ENCODE measurements at places on chromosomes 16 and 17.

DNA sequence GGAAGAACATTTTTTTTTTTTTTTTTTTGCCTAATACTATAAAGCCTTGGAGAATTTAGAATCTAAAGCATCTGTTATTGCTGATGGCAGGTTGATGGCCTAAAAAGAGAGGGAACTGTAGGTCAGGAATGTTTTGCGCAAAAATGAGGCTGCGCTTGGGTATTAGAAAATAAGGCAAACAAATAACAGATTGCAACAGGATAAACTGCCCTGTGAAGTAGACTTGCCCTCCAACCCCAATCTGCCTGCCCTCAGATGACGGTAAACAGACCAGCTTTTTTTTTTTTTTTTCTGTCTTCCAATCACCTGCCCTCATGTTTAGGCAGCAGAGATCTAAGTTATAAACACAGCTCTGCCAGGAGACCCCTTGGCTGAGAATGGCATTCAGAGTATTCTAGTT is 3.8 kb upstream of the DHX8 start:
- DNase-seq = no peak

- DNase-seq = no peak
Observed at GRCh38 chr17:56881685-56882295, 32.1 kb downstream of the TRIM25 start.

GRCh38 chr17:38916771-38917170 is 8.6 kb upstream of the LASP1NB start:
- DNase-seq = no peak

- no peak for DNase-seq
Observed at GRCh38 chr17:29713626-29714025, 90.9 kb upstream of the CORO6 start.

GRCh38 chr17:11869680-11870394 is 127.4 kb downstream of the ZNF18 start:
- no peak for DNase-seq

DNA sequence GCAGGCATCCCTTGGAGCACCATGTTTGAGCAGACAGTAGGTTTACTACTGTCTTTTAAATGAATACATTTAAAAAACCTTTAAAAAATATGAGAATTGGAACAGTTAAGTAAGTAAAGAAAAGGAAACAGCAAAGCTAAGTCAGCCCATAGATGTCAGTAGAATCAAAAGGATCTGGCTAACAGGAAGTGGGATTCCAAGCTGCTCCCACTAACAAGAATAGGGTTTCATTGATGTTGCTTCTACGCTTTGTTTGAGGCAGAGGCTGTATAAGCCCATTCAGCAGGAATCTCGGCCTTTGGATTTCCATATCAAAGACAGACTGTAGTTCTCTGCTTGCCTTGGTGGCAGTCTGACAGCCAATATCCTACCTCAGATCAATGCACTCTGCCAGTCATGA is 122.9 kb upstream of the ELAC2 start:
- no peak for DNase-seq

GRCh38 chr16:75345711-75346110 is 87.6 kb downstream of the CFDP1 start:
- no peak for DNase-seq

DNA sequence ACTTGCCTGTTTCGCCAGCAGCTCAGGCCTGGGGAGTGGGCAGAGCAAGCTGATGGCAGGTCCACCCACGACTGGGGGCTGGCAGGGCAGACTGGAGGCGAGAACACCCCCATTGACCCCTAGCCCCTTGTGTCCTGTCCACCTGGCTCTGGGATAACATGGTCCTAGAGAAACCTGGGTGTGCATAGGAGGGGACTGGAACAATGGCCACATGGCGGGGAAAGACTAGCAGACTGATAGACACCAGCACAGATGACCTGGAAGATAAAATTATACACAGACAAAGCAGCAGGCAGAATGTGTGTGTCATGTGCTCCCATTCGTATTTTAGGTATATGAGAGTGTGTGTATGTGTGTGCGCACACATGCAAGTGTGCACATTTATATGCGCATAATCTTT is 23.5 kb downstream of the NUBP1 start:
- DNase-seq = no peak

- no peak for DNase-seq
Observed at GRCh38 chr17:5558815-5559785, 25.2 kb downstream of the NLRP1 start.

- DNase-seq = no peak
Observed at GRCh38 chr16:1208239-1208830, 16.7 kb downstream of the TPSG1 start.

DNA sequence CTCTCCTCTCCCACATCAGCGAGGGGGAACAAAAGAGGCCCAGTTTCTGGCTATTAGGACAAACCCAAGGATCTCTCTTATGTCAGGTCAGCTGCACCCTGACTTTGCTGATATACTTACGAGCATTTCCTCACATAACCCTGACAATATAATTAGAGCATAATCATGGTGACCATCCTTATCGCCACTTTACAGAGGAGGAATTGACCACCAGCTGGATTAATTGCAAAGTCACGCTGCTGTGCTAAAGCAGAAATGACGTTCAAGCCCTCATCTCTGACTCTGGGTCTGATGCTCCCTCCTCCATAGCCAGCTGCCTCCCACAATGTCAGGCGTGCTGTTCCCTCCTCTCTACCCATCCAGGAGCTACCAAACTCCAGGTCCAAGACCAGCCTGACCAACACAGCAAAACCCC is 42.6 kb downstream of the TRARG1 start:
- DNase-seq = no peak

GRCh38 chr17:30477774-30478115 is 537 bp downstream of the GOSR1 start:
- peak; percentile 45 for DNase-seq

DNA sequence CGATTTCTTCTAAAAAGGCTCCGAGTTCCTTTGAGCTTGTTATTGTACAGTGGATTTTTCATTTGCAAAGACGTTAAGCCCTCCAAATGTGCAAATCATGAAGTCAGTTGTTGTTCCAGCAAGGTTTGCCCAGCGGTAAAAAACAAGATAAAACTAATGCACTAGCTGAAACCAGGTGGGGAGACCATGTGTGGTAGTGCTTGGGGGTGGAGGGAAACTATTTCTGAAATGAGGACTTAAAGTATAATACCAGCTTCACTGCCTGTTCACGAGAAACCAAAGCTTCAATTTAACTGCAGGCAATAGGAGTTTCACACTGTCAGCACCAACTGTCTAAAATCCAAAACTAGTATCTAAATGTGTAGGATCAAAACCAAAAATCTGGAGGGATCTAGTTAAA is 22.3 kb downstream of the SMARCE1 start:
- DNase-seq = no peak

GRCh38 chr16:52861614-52862022 is 191.1 kb downstream of the CHD9NB start:
- no peak for DNase-seq

- DNase-seq = peak; percentile 98
Observed at GRCh38 chr17:83051396-83052240, 27.8 kb upstream of the METRNL start.

- DNase-seq = peak; percentile 47
Observed at GRCh38 chr17:81200695-81201580, 21.8 kb downstream of the CEP131 start.

- DNase-seq = peak; percentile 30
Observed at GRCh38 chr17:32007463-32008298, 498 bp downstream of the LRRC37B start.

- DNase-seq = no peak
Observed at GRCh38 chr17:72700226-72700625, 392.3 kb downstream of the SLC39A11 start.

GRCh38 chr16:72612256-72612655 is 435.7 kb downstream of the ZFHX3 start:
- DNase-seq = no peak

DNA sequence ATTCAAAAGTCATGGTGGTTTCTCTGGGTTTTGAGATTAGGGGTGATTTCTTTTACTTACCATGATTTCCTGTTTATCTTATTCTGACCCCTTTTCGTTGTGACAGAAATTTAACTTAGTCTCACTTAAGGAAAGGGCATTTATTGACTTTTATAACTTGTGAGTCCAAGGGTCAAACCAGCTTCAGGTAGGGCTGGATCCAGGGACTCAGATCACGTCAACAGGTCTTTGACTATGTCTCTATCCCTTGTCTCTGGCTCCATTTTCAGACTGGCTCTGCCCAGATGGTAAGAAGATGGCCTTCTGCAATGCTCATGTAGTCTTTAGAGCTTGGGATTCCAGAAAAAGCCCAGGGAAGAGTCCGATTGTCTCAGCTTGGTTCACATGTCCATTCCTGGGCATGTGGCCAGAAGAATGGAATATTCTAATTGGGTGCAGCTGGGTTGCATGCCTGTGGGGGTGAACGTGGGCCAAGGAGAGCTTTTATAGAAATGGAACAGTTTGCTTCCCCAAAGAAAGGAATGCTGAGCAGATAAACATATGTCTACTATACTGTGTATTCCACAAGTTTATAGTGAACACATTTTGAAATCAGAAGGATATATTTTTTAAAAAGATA is 13.4 kb downstream of the USP43 start:
- DNase-seq = no peak

- peak; percentile 83 for DNase-seq
Observed at GRCh38 chr17:45410144-45411091, 22.3 kb downstream of the ARHGAP27 start.

- no peak for DNase-seq
Observed at GRCh38 chr16:58462997-58463941, 36.7 kb upstream of the NDRG4 start.

DNA sequence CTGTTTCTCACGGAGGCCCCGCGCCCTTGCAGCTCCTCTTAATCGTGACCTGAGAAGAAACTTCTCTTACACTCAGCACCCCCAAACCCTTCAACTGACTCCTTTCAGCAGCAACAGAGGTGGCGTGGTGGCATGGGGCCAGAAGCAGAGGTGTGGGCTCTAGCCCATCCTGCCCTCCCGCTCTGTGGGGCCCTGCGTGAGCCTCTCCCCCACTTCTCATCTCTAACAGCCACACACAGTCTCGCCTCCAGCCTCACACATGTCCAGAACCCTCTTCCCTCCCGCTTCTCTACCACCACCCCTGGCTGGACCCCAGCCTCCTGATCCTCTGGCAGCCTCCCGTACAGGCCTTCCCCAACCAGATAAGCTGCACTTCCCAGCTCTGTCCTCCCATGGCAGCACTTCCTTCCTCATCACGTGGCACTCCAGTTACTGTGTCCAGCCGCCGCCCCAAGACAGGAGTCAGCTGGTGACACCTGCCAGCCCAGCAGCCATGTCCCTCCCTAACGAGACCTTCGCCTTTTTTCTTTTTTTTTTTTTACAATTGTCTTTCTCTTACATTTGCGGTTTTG is 30.5 kb downstream of the NSMCE1 start:
- no peak for DNase-seq

DNA sequence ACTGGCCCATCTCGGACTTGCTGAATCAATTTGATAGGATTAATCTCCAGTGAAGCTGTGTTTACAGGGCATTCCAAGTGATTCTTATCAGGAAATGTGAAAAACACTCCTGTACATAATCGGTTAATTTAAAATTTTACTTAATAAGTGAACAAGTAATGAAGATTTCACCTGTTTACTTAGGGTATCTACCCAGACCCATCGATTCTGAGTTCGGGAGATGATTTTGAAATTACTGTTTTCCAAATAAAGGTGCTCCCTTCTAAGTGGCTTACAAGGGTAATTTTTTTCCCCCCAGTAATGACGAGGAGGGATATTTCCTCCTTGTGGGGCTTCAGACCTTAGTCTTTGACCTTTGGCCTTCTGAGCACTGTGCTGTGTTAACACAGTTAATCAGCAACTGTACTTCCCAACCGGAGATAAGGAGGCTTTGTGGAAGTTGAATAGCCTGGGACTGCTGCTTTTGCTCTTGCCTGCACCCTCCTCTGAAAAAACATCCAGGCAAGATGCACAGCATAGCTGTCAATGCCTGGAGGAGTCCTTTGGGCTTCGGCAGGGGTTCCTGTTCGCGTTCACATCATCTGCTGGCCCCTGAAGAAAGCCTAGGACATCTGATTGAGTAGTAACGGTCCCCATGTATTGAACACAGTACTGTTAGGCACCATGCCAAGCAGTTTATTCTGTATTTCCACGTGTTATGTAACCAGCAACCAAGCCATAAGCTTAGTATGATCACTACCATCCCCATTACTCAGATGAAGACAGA is 1.8 kb downstream of the FAHD1 start:
- peak; percentile 24 for DNase-seq

- DNase-seq = no peak
Observed at GRCh38 chr17:38663125-38663751, 11.5 kb downstream of the EPOP start.

GRCh38 chr16:87802670-87803069 is 36.9 kb upstream of the KLHDC4 start:
- no peak for DNase-seq

GRCh38 chr16:64094992-64095634 is 1026.8 kb downstream of the CDH11 start:
- DNase-seq = no peak

GRCh38 chr16:13848795-13849194 is 71.2 kb upstream of the ERCC4 start:
- DNase-seq = no peak

- DNase-seq = no peak
Observed at GRCh38 chr17:44595216-44595775, 38.0 kb downstream of the FZD2 start.

DNA sequence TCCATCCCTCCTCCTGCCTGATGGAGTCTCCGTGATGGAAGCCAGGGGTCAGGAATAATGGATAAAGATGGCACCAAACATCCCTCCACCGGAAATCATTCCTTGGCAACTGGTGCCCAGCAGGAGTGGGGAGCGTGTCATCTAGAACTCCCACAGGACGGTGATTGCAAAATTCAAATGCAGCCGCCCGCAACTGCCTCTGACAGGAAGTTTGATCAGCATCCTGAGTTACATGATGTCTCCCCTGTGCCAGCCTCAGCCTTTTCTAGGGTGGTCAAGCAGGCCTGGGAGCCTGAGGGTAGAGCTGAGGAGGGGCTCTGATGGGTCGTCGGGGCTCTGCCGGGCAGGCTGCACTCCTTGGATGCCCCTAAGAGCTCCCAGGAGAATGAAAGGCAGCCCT is 52.8 kb downstream of the GSG1L start:
- no peak for DNase-seq

- DNase-seq = no peak
Observed at GRCh38 chr17:2594722-2595599, 1.5 kb downstream of the PAFAH1B1 start.

DNA sequence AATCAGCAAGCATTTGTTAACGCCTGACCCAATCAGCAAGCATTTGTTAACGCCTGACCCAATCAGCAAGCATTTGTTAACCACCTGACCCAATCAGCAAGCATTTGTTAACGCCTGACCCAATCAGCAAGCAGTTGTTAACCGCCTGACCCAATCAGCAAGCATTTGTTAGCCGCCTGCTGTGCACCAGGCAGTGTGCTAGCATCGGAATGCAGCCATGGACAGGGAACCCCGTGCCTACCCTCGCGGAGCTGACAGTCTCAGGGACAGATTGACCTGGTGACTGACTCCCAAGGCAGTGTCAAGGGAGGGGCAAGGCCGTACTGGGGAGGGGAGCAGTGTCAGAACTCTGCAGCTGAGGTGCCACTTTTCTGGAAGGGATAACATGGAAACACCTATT is 66.9 kb downstream of the ABR start:
- no peak for DNase-seq
